CD4-positive, alpha-beta memory T cell (primary cell): ENCODE measurements at places on chromosomes 16 and 17. TPM values are rescaled to one million over a fixed set of nuclear protein-coding genes. Genes with fewer than 3 reads are reported as not detected.

Gene MMP2
- total RNA-seq: 0.84 TPM

Gene TP53TG3
- not detected for total RNA-seq

- no peak overlapping the region for H3K27ac ChIP-seq
- H3K27me3 ChIP-seq: no peaks in the 10 kb centered on the region
- H3K4me3 ChIP-seq: no peak overlapping the region
- H3K36me3 ChIP-seq: no peaks in the 10 kb centered on the region
Observed at GRCh38 chr16:46812781-46813540, 18.0 kb downstream of the C16orf87 start.

DNA sequence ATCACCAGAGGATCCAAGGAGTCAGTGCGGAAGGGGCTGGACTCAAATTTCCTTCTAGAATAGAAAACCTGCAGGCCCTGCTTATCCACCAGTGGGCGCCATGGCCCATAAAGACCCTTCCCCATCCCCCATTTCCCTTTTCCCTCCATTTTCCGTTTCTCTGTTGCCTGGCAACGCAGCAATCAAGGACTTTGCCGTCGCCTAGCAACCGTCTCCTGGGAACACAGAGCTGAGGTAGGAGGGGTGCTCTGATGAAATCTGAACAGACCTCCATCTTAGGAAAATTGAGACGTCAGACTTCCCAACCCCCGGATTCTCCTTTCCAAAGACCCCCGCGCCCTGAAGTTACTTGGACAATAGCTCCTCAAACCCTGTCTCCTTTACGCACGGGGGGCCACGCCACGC lies 5.7 kb downstream of the DLG4 start:
- H3K27ac ChIP-seq: peak overlapping the region; percentile 96
- H3K27me3 ChIP-seq: no peaks in the 10 kb centered on the region
- peaks cover 48% of the 10 kb centered on the region for H3K4me1 ChIP-seq
- no peak for DNase-seq

Gene PDXDC1
- total RNA-seq: 83.9 TPM
